ENCODE measurements at places on chromosomes 2 and 18. TPM values are rescaled to one million over a fixed set of nuclear protein-coding genes. Genes with fewer than 3 reads are reported as not detected.

DNA sequence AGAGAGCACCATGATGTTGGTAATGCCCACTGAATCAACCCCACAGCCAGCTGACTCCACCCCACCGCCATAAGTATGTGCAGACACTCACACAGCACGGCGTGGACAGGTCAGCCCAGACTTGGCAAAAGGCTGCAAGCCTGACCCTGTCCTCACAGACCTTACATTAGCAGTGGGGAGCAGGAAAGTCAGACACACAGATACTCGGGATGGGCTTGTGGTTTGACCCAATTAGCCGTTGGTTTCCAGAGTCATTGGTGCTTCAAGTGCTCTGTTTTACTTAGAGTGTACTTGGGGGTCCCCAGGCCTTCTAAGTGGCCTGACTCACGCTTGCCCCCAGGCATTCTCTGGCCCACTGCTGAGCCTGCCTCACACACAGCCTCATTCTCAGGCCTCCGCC, 36.7 kb downstream of the EN1 start:
- no peak for DNase-seq

Gene C1QL2
- total RNA-seq = not detected

DNA sequence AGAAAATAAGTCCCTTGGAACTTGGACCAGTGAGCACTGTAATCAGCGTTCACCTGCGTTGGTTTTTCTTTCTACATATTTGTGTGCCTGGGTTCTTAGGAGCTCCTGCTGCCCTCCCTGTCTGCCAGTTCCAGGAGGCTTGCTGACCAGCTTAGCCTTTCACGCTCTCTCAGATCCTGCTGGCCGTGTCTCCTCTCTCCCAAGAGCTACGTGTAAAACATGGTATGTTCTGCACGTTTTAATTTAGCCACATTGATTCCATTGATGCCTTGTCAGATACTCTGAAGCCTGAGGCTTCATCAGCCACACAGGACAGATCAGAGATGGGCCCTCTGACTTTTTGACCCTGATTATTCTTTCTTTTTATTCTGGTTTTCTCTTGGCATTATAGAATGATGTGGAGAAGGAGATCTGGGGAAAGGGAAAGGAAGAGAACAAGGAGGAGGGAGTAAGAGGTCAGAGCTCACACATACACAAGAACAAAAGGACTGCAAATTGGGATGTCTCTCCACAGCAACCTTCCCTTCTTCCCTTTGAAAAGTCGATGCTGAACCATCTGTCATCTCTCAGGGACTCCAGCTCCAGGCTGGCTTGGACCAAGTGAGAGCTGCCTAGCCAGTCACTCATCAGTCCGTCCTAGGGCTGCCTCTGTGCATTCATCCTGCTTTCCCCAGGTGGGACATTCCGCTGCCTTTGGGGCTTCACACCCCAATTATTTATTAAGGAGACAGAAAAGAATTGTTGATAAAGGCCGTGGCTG, 152.8 kb downstream of the PIK3C3 start:
- no peak for DNase-seq

DNA sequence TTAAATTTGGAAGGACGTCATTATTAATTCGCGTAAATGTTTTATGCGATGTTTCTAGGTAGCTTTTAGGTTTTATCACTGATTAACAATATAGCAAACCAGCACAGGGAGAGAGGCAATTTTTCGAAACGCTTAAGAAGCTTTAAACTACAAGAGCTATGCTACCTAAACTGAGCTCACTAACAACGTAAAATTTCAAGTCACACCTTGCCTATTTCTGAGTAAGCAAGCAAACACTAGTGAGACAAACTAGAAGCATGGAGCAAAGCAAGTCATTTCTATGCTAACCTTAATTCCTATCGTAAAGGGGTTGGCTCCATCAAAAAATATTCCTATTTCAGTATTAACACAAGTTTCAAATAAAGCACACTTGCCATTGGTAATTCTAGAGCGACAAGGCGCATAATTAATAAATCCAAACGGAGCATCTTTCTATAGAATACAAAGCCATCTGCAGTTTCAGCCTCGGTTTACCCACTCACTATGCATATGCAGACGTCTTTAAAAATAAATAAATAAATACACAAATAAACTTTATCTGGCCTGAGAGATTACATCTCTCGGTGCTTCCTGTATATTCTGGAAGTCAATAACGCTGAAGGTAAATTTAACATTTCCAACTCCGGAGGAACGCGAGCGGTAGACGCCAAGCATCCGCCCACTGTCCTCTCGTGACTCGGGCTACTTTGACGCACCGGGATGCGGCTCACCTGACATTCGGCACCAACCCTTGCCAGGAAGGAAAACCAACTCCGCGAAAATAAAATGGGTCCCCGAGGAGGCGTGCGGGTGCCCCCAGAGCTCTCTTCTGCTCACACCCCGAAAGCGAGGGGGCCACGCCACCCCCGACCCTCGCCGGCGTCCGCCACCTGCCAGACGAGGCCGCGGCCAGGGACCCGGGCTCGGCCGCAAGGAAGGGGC, 947 bp downstream of the ITSN2 start:
- peak; percentile 67 for DNase-seq

Gene HMSD
- not detected for total RNA-seq

DNA sequence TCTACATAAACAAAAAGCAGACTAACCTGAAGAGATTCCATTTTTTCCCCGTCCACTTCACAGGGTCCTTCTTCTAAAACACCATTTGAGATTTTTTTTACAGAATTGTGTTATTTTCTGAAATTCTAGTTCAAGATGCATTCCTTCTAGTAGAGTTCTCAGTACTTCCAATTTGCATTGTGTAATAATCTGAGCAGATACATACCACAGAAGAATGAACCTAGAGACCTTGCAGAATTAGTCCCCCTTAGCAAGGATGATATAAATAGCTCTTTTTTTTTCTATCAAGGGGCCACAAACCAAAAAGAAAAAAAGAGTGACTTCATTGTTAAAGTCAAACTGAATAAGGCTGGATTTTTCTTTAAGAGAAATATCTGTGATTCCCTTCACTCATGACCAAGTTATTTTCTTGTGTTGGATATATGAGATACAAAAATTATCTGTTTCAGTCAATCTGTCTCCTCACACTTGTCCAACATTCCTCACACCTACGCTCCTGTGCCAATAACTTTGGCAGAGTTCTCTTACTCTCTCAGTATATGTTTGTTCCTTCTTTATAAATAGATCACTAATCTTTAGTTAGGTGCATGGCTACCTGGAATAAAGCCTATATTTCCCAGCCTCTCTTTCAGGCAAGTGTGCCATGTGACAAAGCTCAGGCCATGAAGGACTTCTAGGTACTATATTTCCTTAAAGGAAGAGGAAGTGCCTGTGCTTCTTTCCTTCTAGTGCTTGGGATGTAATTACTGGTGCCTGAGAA, 183.5 kb downstream of the ZNF385B start:
- no peak for DNase-seq

DNA sequence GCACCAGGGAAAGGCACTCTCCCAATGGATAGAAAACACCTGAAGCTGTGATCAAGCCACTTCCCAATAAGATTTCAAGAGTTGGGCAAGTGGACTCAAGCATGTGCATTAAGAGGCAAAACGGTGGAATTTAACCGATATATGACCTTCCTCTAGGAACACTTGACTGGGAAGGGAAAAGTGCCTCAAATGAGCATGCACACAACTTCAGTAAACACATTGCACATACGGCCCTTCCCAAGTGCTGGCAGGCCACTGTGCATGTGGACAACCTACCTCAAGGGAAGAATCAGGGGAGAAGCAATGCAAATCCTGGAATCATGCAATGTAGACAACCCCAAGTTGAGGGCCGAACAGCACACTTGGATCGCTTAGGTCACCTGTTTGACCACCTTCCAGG, 23.9 kb upstream of the SH3RF3 start:
- no peak for DNase-seq

- DNase-seq = no peak
Measured at GRCh38 chr18:24076950-24077349, 61.9 kb upstream of the CABYR start.

DNA sequence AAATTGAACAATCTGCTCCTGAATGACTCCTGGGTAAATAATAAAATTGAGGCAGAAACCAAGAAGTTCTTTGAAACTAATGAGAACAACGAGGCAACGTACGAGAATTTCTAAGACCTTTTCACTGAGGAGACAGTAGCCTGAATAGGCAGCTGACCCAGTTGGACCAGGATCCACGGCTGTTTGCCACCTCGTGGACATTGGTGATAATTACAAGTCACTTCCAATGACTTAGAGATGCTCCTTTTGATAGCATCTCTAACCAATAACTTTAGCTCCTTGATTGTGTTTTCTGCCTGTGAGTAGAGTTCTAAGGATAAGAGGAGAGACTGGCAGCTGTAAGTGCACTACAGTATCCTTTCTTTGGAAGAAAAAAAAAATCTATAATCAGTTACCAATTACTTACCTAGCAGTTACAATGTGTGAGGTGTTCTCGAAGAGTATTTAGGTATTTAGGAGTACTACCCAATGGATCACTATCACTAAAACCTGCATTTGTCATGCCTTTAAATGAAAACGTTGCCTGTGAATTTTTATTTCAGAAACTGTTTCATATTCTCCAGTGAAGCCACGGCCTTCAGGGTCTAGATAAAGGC, 31.3 kb upstream of the CNTNAP5 start:
- DNase-seq = peak; percentile 24

- no peak for DNase-seq
Measured at GRCh38 chr2:118251427-118251826, 163.2 kb downstream of the INSIG2 start.

- no peak for DNase-seq
Measured at GRCh38 chr2:241802421-241803318, 6.3 kb upstream of the NEU4 start.

- no peak for DNase-seq
Measured at GRCh38 chr2:99600981-99601651, 111.3 kb upstream of the REV1 start.

- no peak for DNase-seq
Measured at GRCh38 chr2:18122544-18123210, 244.2 kb downstream of the KCNS3 start.

DNA sequence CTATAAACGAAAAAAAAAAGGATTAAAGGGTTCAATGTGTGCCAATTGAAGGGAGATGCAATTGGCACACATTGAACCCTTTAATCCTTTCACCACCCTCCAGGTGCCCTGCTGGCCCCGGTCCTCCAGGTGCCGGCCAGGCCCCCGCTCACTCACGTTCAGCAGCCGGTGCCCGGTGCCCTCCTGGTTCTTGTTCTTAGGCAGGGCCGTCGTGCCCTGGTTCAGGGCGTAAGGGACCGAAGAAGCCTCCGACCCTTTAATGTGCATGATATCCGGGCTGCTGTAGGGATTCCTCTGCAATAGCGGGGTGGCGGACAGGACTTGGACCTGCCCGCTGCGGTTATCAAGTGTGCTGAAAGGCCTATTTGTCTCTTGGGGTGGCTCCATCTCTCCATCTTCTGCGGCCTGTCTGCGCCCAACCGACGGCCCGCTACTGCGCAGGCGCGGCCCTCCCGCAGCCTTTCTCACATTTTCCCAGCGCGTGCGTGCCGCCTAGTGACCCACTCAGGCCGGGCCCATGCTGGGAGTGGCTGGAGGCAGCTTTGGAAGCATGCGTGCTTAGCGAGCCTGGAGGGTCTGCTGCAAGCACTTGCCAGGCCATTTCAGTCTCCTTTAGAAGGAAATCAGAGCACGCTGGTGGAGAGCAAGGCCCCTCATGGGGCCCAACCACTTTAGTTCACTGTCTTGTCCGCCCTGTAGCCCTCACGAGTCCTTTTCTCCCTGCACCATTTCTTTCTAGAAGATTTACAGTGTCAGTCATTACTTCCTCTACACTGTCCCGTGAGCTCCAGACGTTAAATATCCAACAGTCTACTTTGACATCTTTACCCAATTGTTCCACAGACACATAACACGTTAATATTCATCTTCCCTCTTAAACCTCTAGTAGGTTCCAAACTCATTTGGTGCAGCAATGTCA, 24.3 kb downstream of the TMEM237 start:
- no peak for DNase-seq

DNA sequence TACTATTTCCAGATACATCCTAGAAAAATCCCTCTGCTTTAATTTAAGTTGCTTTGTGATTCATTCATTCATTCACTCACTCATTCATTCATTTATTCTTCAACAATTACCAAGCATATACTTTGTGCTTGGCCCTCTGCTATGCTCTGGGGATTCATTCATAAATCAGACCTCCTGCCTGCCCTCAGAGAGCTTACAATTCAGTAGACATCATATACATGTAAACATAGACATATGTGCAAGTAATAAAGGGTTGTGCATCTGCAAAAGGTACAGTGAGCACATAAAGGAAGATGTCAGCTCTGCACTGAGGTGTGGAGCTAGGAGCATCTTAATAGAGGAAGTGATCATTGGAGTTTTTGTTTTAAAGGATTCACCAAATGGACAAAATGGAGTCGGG, 189.4 kb downstream of the AGPS start:
- no peak for DNase-seq

- no peak for DNase-seq
Measured at GRCh38 chr2:200784215-200784614, 27.5 kb upstream of the BZW1 start.

Gene FAHD2A
- 30.5 TPM for total RNA-seq

Gene MYO1B
- 2.6 TPM for total RNA-seq

GRCh38 chr2:20208476-20208859, 16.5 kb downstream of the SDC1 start:
- no peak for DNase-seq

DNA sequence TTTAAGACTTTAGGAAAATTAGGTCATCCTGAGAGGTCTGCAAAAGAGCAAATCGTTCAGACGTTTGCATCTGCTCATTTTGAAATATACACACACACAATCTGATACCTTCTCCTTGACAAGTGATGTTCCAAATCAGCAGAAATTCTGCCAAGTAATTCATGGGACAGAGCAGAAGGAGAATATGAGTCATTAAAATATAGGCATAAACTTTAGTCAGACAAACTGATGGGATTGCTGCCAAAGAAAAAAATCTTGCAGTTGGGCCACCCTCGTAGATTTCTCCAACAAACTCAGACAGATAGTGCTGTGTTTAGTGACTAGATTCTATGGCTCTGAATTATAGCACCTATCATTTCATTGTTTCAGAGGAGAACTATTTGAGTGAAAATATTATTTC, 336.3 kb downstream of the NYAP2 start:
- DNase-seq = no peak

- DNase-seq = no peak
Measured at GRCh38 chr18:24068945-24069693, 54.6 kb downstream of the TTC39C start.

Data from activated CD8-positive, alpha-beta T cell treated with anti-CD3 and anti-CD28 coated beads, Interleukin-2, amount 10 ng/mL, durations not matched to agents 7 days and 5 days (primary cell).